ENCODE measurements at places on chromosomes 6 and 20. TPM values are rescaled to one million over a fixed set of nuclear protein-coding genes. Genes with fewer than 3 reads are reported as not detected.

TNFRSF6B gene
- not detected for total RNA-seq

COL19A1 gene
- total RNA-seq, result 0.17 TPM

PSORS1C1 gene
- total RNA-seq, result not detected

CLDN20 gene
- total RNA-seq, result not detected

MLN gene
- not detected for total RNA-seq

SLC25A27 gene
- total RNA-seq, result 0.54 TPM

TINAG gene
- not detected for total RNA-seq

RTN4IP1 gene
- total RNA-seq, result 5.9 TPM

MAP7 gene
- 0.72 TPM for total RNA-seq

SAMD3 gene
- 49.6 TPM for total RNA-seq

RHAG gene
- total RNA-seq, result not detected

GUCA1A gene
- not detected for total RNA-seq

SAMD10 gene
- 14.3 TPM for total RNA-seq

CST7 gene
- 30.7 TPM for total RNA-seq

NRSN1 gene
- total RNA-seq, result not detected

FOXS1 gene
- not detected for total RNA-seq

CST5 gene
- not detected for total RNA-seq

LPA gene
- total RNA-seq, result not detected

ENPP1 gene
- not detected for total RNA-seq

BPIFB3 gene
- not detected for total RNA-seq

SNAP25 gene
- not detected for total RNA-seq

MAPK13 gene
- 68.7 TPM for total RNA-seq

MUC21 gene
- not detected for total RNA-seq

NRM gene
- total RNA-seq, result 9.0 TPM

THBD gene
- not detected for total RNA-seq

OR2J3 gene
- total RNA-seq, result not detected

JARID2 gene
- 26.1 TPM for total RNA-seq

LRRC73 gene
- 0.30 TPM for total RNA-seq

GTF2H4 gene
- total RNA-seq, result 15.5 TPM

SAYSD1 gene
- total RNA-seq, result 20.6 TPM

HNF4A gene
- total RNA-seq, result not detected

HLA-DRB1 gene
- 186 TPM for total RNA-seq

DIDO1 gene
- total RNA-seq, result 80.8 TPM

SMOC2 gene
- not detected for total RNA-seq

TFAP2B gene
- not detected for total RNA-seq

CDH26 gene
- total RNA-seq, result 1.0 TPM

CABLES2 gene
- 7.0 TPM for total RNA-seq

MATN4 gene
- total RNA-seq, result not detected

PRSS16 gene
- 0.49 TPM for total RNA-seq

CCN6 gene
- not detected for total RNA-seq

MYL9 gene
- 7.7 TPM for total RNA-seq

ALDH5A1 gene
- 4.7 TPM for total RNA-seq

PNPLA1 gene
- total RNA-seq, result 0.25 TPM

DEFB132 gene
- not detected for total RNA-seq

PGC gene
- not detected for total RNA-seq

PDCD2 gene
- 50.6 TPM for total RNA-seq

EYS gene
- total RNA-seq, result not detected

FAM184A gene
- 7.7 TPM for total RNA-seq

All from CD4-positive, CD25-positive, alpha-beta regulatory T cell (primary cell).